ENCODE measurements at places on chromosomes 4 and X.
A peak's percentile ranks its signal among the peaks of the same experiment; 100 is the strongest.

DNA sequence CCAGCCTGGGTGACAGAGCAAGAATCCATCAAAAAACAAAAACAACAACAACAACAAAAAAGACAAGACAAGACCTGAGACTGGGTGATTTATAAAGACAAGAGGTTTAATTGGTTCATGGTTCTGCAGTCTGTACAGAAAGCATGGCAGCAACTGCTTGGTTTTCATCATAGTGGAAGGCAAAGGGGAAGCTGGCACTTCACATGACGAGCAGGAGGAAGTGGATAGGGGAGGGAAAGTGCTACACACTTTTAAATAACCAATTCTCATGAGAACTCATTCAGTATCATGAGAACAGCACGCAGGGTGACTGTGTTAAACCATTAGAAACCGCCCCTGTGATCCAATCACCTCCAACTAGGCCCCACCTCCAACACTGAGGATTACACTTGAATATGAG lies 28.4 kb upstream of the SLC10A7 start:
- no peak for DNase-seq

GRCh38 chrX:5648941-5649568 lies 579.6 kb downstream of the NLGN4X start:
- DNase-seq: no peak

DNA sequence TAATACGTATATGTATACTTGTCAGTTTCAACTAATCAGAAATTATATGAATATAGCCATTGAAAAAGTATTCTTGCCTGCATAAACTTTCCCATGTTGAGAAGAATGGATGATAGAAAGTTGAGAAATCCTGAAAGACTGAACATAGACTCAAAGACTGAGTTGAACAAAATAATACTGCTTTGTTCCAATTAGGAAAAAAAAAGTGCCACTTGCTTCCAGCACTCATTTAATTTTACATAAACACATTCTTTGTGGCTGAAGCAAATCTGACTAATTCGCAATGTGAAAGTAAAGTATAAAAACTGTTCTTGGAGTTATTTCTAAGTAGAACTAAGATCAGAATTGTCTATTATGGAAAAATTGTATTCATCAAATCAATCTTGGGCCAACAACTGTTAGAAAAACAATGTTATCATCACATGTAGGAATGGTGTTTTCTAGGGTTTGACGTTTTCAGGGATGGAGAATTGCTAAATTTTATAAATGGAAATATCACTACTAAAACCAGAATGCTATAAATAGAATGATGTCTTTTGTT lies 2334.6 kb downstream of the PCDH7 start:
- no peak for DNase-seq

GRCh38 chr4:1765409-1766072 lies 27.6 kb upstream of the FGFR3 start:
- DNase-seq: no peak

DNA sequence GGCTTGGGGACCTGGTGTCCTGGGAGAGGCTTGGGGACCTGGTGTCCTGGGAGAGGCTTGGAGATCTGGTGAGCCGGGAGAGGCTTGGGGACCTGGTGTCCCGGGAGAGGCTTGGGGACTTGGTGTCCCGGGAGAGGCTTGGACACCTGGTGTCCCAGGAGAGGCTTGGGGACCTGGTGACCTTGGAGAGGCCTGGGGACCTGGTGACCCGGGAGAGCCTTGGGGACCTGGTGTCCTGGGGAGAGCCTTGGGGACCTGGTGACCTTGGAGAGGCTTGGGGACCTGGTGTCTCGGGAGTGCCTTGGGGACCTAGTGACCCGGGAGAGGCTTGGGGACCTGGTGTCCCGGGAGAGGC lies 12.6 kb downstream of the SHOX start:
- DNase-seq: no peak

GRCh38 chrX:23952391-23952790 lies 44.6 kb downstream of the CXorf58 start:
- no peak for DNase-seq

- no peak for DNase-seq
Measured at GRCh38 chr4:142365391-142365790, 480.7 kb downstream of the INPP4B start.

GRCh38 chr4:7297374-7297773 lies 105.0 kb downstream of the SORCS2 start:
- no peak for DNase-seq

GRCh38 chrX:102659790-102660757 lies 8.8 kb downstream of the GPRASP1 start:
- peak; percentile 27 for DNase-seq

GRCh38 chr4:150986085-150986484 lies 29.0 kb downstream of the LRBA start:
- DNase-seq: no peak

GRCh38 chrX:117995378-117995777 lies 121.2 kb downstream of the KLHL13 start:
- DNase-seq: no peak

- no peak for DNase-seq
Measured at GRCh38 chr4:107497054-107497453, 223.0 kb downstream of the PAPSS1 start.

- no peak for DNase-seq
Measured at GRCh38 chr4:124415146-124415545, 297.4 kb downstream of the ANKRD50 start.

DNA sequence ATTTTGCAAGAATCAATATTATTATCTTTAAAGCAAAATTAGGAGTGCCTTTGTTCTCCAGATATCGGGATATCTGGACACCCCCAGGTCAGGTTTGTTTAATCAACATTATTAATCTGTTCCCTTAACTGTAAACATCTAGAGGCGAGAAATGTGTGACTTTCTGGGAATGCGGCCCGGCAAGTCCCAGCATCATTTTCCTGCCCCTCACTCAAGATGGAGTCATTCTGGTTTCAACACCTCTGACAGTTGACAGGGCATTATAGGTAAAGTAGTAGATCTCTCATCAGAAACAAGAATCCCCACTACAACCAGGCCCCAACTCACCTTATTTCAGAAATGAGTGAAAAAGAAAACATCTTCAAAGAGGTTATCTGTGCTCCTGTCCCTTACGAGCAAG lies 331.6 kb upstream of the ZFP42 start:
- no peak for DNase-seq

DNA sequence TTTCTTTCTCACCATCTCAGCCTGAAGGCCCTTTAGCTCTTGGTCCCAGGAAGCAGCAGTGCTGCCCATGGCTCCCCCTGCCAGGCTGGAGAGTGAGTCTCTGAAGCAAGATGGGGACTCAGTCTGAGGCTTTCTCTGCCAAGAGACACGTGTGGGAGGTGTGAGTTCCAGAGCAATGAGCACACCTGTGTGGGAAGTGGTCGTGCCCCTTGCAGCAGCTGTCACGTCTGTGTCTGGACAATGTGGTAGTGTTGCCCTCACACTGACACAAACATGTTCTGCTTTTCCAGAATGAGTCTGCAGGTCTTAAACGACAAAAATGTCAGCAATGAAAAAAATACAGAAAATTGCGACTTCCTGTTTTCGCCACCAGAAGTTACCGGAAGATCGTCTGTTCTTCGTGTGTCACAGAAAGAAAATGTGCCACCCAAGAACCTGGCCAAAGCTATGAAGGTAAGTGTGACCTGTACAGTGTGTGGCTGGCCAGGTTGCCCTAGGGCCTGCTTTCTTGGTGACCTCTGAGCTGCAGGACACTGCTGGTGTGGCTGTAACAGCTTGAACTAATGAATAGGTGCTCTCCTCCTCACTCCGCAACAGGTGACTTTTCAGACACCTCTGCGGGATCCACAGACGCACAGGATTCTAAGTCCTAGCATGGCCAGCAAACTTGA lies 1.9 kb downstream of the TACC3 start:
- DNase-seq: no peak

GRCh38 chr4:10750714-10751113 lies 66.1 kb upstream of the CLNK start:
- DNase-seq: no peak

DNA sequence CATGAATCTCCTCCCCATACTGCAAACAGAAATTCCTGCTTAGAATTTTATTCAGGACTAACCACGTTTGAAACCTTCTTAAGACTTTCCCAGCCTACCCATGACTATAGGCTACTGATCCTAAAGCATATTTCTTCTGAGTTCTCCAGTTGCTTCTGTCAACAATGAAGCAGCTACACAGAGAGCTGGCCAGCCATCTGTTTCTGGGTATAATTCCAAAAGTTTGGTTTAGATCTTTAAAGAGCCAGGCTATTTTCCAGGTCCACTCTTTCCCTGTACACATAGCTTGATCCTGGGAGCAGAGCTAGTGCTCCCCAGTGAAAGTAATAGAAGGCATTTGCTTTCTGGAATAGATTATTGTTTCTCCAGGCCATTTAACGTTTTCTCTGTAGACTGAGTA lies 4.0 kb upstream of the ITM2A start:
- DNase-seq: no peak

DNA sequence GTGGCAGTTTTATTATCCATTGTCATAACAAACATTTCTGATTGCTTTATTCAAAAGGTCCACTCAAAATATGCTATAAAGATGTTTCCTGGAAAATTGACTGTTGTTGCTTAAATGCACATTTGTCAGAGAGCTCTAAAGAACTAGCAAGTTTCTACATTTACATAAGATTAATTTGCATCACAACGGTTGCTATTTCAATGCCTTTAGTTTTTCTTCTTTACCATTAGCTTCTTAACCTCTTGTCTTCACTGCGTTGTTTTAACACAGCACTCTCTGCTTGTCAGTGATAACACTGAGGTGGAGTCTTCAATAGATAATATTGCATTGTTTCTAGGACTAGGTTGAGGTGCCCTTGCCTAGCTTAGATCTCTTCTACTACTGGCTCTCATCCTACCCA lies 76.7 kb upstream of the GALNT7 start:
- DNase-seq: no peak

GRCh38 chrX:10104958-10105658 lies 51.7 kb upstream of the CLCN4 start:
- no peak for DNase-seq

DNA sequence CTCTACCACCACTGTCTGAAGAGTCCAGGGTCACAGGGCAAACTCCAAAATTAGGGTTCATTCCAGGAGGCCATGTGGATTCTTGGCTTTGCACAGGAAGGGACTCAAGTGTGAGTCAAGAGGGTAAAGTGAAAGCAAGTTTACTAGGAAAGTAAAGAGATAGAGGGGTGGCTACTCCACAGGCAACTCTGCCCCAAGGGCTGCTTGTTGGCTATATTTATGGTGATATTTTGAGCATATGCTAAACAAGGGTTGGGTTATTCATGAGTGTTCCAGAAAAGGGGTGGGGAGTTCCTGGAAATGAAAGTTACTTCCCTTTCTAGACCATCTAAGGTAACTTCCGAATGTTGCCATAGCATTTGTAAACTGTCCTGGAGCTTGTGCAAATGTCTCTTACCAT lies 1222.0 kb upstream of the TENM3 start:
- DNase-seq: no peak

- no peak for DNase-seq
Measured at GRCh38 chrX:138745196-138745595, 33.7 kb upstream of the FGF13 start.

DNA sequence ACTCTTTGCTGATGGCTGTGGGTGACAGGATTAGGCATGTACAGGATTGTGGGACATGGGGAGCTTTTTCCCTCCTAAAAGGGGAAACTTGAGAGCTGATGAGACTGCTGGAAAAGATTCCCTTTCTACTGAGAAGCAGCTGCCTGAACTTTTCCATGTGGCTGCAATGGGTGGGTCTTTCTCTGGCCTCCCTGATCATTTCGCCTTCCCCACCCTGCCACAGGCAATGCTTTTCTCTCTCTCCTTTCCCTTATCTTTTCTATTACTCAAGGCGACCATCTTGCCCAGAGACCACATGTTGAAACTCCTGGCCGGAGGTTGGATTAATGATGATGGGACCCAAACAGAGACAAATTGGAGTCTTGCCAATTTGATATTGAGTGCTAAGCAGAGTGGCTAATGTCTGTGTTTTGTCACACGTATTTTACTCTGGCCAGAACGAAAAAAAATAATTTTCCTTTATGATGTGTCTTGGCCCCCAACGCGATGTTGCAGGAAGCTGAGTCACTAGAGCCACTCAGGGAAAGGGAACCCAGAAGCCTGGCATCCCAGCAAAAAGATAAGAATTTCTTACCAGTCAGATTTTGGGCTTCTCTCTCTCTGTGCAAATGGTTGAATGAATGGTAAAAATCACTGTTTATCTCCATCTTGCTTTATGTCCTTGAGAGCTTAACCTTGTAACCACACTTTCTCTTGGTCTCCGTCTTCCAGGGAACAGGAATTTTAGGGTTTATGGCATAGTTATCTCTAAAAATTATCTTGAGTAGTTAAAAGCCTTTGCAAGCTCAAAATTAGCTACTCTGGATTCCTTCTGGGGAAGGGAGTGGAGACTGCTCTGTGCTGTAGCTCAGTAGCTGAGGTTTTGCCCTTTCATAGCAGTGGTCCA lies 19.4 kb upstream of the ATP8A1 start:
- no peak for DNase-seq

DNA sequence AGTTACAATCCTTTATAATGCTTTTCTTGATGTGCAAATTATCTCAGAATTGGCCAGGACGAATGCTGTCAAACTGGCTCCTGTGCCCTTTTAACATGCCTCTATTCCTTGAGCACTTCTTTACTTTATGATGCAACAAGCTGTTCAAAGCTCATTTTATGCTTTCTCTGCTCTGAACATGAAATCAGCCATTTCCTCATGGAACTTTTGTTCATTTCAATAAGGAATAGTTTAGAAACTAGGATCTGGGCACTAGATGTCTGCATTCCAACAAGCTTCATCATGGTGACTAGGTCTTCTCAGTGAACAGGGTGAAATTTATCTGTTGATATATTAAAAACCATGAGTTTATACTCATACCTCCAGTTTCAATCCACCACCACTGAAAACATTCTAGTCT lies 87.3 kb upstream of the TEX13A start:
- no peak for DNase-seq

DNA sequence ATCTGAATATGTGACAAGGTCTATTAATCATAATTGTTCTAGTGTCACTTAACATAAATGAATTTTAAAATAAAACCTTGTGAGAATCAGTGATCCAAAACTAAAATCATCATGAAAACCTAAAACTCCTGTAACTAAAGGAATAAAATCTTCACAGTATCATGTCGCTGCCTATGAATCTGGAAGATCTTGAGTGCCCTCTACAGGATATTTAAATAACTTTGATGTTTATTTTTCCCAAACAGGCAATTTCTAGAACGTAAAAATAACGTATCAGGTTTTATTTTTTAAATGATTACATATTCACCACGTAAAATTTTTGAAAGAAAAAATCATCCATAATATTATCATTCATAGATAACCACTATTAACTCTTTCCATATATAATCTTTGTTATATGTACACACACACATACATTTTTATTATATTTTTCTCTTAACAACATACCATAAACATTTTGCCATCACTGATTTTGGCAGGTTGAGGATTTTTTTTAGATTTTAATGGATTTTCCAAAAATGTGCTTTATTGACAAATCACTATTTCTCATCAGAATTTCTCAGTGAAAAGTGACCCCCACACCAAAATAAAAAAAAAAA lies 79.6 kb downstream of the COMMD8 start:
- DNase-seq: peak; percentile 8

Measured in brain pericyte (primary cell).